ENCODE measurements at places on chromosomes 4 and X.
A peak's percentile ranks its signal among the peaks of the same experiment; 100 is the strongest.

DNA sequence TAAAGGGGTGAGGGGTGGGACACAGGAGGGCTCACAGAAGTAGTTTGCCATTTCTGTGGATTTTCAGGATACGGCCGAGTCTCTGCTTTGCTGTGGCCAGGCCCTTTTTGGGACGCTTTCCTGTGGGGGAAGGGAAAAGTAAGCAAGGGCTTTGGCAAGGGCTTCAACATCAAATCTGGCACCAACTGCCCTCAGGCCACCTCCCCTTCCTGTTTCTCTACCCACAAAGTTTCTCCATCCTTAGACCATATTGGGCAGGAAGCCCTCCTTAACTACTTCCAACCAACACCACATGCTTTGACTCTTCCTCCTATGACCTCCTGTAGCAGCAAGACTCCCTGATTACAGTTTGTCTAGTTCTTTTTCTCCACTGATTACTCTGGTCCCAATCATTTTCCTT is 105.1 kb downstream of the PHF8 start:
- no peaks in the 10 kb centered on the region for H3K4me1 ChIP-seq
- H3K4me3 ChIP-seq = no peak overlapping the region
- H3K36me3 ChIP-seq = peaks cover 3% of the 10 kb centered on the region
- no peaks in the 10 kb centered on the region for H3K27me3 ChIP-seq

GRCh38 chr4:8528713-8529112 is 51.5 kb upstream of the GPR78 start:
- H3K27me3 ChIP-seq = no peaks in the 10 kb centered on the region
- no peak overlapping the region for H3K27ac ChIP-seq
- H3K4me3 ChIP-seq = no peak overlapping the region
- no peak for DNase-seq

- DNase-seq = no peak
- H3K27ac ChIP-seq = no peak overlapping the region
- H3K36me3 ChIP-seq = no peaks in the 10 kb centered on the region
- no peaks in the 10 kb centered on the region for H3K27me3 ChIP-seq
Observed at GRCh38 chrX:20500171-20500865, 233.6 kb upstream of the RPS6KA3 start.

- no peak overlapping the region for H3K4me3 ChIP-seq
- DNase-seq = no peak
- H3K27me3 ChIP-seq = 0 out of 2 replicates have a peak, but pooled peaks cover 4% of the 10 kb centered on the region
- no peak overlapping the region for H3K27ac ChIP-seq
- H3K36me3 ChIP-seq = no peaks in the 10 kb centered on the region
- no peaks in the 10 kb centered on the region for H3K4me1 ChIP-seq
Observed at GRCh38 chr4:82043081-82043808, 330.5 kb downstream of the HNRNPD start.

- H3K4me3 ChIP-seq = no peak overlapping the region
- no peaks in the 10 kb centered on the region for H3K36me3 ChIP-seq
- no peaks in the 10 kb centered on the region for H3K4me1 ChIP-seq
- no peaks in the 10 kb centered on the region for H3K27me3 ChIP-seq
- H3K27ac ChIP-seq = no peak overlapping the region
Observed at GRCh38 chrX:132648895-132649294, 160.1 kb upstream of the MBNL3 start.

DNA sequence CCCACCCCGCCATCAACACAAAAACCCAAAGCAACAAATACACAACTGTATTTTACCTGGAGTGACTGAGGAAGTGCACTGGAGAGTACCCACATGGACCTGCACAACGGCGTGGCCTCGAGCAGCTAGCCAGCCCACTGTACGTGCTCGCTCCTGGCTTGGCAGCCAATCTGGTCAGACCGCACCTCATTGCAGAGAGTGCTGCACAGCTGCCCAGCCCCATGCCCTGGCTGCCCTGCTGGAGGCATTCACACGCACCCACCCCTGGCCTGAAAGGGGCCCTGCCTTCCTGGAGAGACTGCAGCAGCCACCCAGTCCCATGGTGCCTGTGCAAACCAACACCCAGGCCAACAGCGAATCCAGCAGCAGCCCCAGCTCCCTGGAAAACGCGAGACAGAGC is 116.3 kb downstream of the GALNTL6 start:
- no peaks in the 10 kb centered on the region for H3K27me3 ChIP-seq
- H3K36me3 ChIP-seq = no peaks in the 10 kb centered on the region
- H3K27ac ChIP-seq = no peak overlapping the region
- H3K4me3 ChIP-seq = no peak overlapping the region
- no peaks in the 10 kb centered on the region for H3K4me1 ChIP-seq

- H3K27me3 ChIP-seq = no peaks in the 10 kb centered on the region
- no peak for DNase-seq
- H3K27ac ChIP-seq = no peak overlapping the region
Observed at GRCh38 chr4:19831644-19832285, 419.9 kb upstream of the SLIT2 start.

DNA sequence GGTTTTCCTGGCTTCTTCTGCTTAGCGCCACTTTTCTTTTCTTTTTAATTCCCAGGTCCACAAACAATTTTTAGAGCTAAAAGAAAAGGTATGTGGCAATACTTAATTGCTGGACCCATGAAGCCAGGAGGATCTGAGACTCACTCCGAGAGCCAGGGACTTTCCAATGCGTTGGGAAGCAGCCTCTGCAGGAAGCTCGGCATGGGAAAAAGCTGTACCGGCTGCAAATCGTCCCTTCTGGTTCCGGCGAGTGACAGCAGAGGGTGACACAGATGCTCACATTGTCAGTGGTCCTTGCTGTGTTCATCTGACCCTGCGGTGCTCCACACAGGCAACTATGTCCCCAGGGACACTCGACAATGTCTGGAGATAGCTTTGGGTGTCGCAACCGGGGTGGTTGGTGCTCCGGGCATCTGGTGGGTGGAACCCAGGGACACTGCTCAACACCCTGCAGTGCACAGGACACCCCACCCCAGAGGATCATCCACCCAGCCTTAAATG is 164.0 kb downstream of the PRKX start:
- no peak for DNase-seq
- no peaks in the 10 kb centered on the region for H3K36me3 ChIP-seq
- no peaks in the 10 kb centered on the region for H3K4me1 ChIP-seq

GRCh38 chr4:76342191-76342590 is 35.7 kb downstream of the STBD1 start:
- H3K36me3 ChIP-seq = no peaks in the 10 kb centered on the region
- H3K4me3 ChIP-seq = no peak overlapping the region
- DNase-seq = no peak
- peaks cover 7% of the 10 kb centered on the region for H3K27me3 ChIP-seq
- H3K4me1 ChIP-seq = no peaks in the 10 kb centered on the region

DNA sequence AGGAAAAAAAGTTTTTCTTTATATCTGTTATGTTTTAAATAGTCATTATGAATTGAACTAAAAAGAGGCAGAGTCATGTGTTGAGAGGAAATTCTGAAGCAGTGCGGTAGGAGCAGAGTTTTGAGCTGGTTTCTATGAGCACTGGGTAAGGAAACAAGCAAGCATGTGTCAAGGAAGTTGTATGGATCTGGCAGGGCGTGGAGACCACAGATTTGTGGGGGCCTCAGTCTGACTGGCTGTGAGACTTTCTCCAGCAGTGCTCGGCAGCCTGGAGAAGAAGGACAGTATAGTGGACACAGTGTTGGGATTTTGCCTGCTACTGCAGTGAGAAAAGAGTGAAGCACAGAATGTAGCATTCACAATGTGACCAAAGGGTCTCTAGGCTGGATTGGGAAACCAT is 399.1 kb downstream of the INPP4B start:
- no peak overlapping the region for H3K4me3 ChIP-seq
- H3K4me1 ChIP-seq = no peaks in the 10 kb centered on the region
- no peaks in the 10 kb centered on the region for H3K27me3 ChIP-seq
- H3K27ac ChIP-seq = no peak overlapping the region
- DNase-seq = no peak

GRCh38 chr4:14308229-14308651 is 680.7 kb upstream of the BOD1L1 start:
- no peaks in the 10 kb centered on the region for H3K27me3 ChIP-seq
- H3K4me3 ChIP-seq = no peak overlapping the region
- no peaks in the 10 kb centered on the region for H3K4me1 ChIP-seq
- no peak for DNase-seq
- no peak overlapping the region for H3K27ac ChIP-seq

DNA sequence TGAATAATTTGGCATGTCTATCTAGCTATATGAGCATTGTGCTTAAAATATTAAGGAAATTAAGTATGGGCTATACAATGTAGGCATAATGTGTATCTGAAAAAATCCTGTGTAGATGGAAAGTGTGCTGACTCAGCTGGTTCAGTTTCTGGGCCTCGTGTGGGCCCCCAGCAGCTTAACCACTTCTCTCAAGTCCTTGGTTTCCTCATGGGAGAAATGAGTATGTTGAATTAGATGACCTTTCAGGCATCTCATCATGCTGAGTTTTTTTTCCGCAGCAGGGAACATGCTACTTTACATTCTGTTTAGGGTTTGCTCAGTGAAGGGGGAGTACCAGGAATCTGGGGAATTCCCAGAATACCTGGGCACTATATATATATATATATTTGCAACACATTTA is 30.5 kb downstream of the RHOH start:
- peaks cover 11% of the 10 kb centered on the region for H3K36me3 ChIP-seq
- no peaks in the 10 kb centered on the region for H3K27me3 ChIP-seq
- peak overlapping the region; percentile 84 for H3K27ac ChIP-seq
- no peak overlapping the region for H3K4me3 ChIP-seq
- H3K4me1 ChIP-seq = peaks cover 52% of the 10 kb centered on the region

- no peak overlapping the region for H3K27ac ChIP-seq
- H3K4me3 ChIP-seq = no peak overlapping the region
- peaks cover 6% of the 10 kb centered on the region for H3K36me3 ChIP-seq
- no peaks in the 10 kb centered on the region for H3K27me3 ChIP-seq
Observed at GRCh38 chr4:40500781-40501180, 128.9 kb downstream of the RBM47 start.

- no peak overlapping the region for H3K4me3 ChIP-seq
- no peaks in the 10 kb centered on the region for H3K4me1 ChIP-seq
- DNase-seq = no peak
Observed at GRCh38 chr4:75710246-75710645, 14.1 kb upstream of the USO1 start.

- DNase-seq = no peak
- H3K27ac ChIP-seq = no peak overlapping the region
- H3K4me3 ChIP-seq = no peak overlapping the region
- H3K36me3 ChIP-seq = no peaks in the 10 kb centered on the region
Observed at GRCh38 chr4:76208005-76208765, 5.4 kb downstream of the SCARB2 start.

- no peaks in the 10 kb centered on the region for H3K27me3 ChIP-seq
- no peaks in the 10 kb centered on the region for H3K4me1 ChIP-seq
- no peaks in the 10 kb centered on the region for H3K36me3 ChIP-seq
- no peak for DNase-seq
- H3K4me3 ChIP-seq = no peak overlapping the region
- no peak overlapping the region for H3K27ac ChIP-seq
Observed at GRCh38 chr4:19905024-19905423, 346.7 kb upstream of the SLIT2 start.

DNA sequence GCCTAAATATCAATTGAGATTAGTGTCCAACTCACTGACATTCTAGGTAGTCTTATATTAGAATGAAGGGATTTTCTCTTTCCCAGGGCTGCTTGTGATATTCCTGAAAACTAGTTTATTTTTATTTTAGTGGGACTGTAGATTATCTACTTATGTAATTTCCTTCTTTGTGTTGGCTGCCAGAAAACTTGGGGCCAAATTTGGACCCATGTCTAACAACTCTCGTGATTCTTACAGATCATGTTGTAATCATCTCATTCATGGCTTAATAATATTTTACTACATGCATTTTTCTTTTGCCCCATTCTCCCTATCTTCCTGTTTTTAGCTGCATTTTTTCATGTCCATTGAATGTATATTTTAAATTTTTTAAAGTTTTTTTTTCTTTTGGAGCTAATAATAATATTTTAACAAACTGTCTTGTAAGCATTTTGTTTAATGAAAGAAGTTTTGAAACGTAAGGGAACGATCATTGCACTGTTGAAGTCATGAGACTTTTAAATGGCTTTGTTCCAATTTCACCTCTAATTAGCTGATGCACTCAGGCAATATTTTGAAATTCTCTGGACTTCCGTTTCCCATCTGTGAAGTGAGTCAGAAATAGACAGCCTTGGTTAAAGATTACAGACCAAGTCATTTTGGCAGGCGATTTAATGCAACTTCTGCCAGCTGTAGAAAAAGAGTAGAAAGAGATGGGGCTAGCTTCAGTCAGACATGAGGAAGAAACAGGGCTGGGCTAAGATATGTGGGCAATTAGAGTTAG is 14.3 kb upstream of the TDO2 start:
- H3K27me3 ChIP-seq = no peaks in the 10 kb centered on the region
- H3K27ac ChIP-seq = no peak overlapping the region
- peak; percentile 58 for DNase-seq
- H3K4me3 ChIP-seq = no peak overlapping the region

DNA sequence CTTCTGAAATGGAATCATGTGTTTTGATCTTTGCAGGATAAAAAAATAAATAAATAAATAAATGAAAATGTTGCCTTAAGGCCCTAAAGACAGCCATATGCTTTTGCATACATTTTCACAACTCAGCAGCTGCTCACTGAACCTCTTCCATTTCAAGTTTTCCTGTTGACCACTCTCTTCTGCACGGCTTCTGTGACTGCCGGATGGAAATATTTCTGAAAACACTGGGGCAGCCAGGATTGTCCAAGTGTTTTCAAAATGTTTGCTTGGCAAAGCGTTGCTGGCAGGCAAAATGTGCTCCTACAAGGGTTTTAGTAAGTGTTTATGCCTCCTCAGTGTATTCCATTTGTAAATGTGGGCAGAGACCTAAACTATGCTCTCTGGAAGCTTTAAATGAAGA is 208.1 kb upstream of the IL1RAPL1 start:
- H3K4me1 ChIP-seq = no peaks in the 10 kb centered on the region
- H3K27me3 ChIP-seq = no peaks in the 10 kb centered on the region
- H3K36me3 ChIP-seq = no peaks in the 10 kb centered on the region
- H3K27ac ChIP-seq = no peak overlapping the region
- DNase-seq = no peak
- no peak overlapping the region for H3K4me3 ChIP-seq

DNA sequence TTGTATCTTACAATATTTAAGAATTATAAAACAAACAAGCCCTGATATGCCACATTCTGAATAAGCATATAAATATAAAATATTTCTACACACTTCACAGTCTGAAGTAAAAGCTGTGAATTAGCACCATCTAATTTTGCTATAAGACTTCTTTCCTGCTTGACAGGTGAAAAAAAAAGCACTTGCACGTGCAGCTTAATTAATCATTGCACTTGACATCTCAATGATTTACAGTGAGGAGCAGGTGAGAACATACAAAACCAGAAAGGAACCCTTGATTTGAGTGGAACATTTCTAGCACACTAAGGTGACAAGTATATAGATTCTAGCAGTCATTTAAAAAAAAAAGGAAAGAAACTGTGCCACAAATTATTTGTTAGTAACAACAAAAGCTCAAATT is 47.9 kb downstream of the CHIC2 start:
- H3K27me3 ChIP-seq = no peaks in the 10 kb centered on the region
- DNase-seq = no peak
- no peak overlapping the region for H3K4me3 ChIP-seq
- no peak overlapping the region for H3K27ac ChIP-seq
- no peaks in the 10 kb centered on the region for H3K4me1 ChIP-seq
- no peaks in the 10 kb centered on the region for H3K36me3 ChIP-seq

GRCh38 chr4:152202415-152202814 is 333.5 kb downstream of the FBXW7 start:
- no peaks in the 10 kb centered on the region for H3K4me1 ChIP-seq
- H3K27me3 ChIP-seq = no peaks in the 10 kb centered on the region
- no peak overlapping the region for H3K4me3 ChIP-seq
- no peak for DNase-seq
